Foreskin fibroblast (primary cell): ENCODE measurements at places on chromosomes 11 and 22.

GRCh38 chr11:19719960-19720359 lies 7.3 kb downstream of the NAV2 start:
- no peak for DNase-seq

DNA sequence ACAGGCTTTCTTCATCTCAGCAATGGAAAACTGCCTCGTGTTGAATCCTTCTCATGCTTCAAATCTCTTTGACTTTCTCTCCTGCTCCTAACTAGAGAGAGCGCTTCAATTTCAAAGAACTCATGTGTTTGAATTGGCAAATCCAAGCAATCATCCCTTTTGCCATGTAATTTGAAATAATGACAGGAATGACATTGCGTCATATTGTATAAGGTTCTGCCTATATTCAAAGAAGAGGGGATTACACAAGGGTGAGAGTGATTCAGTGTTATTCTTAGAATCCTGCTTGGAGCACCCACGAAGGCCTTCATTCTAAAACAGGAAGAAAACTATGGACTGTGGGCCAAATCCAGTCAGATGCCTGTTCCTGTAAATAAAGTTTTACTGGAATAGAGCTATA lies 720.6 kb downstream of the JRKL start:
- DNase-seq, result no peak

GRCh38 chr11:94781837-94782236 lies 13.7 kb downstream of the AMOTL1 start:
- DNase-seq, result no peak

DNA sequence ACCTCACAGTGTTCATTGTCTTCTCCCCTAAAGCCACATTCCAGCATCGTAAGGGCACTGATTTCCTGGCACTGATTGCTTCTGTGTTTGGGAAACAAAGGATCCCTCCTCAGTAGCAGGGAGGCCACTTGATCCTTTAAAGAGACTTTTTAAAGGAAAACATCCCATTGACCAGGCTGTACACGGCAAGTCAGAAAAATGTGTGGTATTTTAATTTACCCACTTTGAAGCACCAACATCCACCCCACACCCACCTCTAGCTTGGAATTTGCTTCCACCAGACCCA lies 364.9 kb downstream of the SHANK2 start:
- no peak for DNase-seq

DNA sequence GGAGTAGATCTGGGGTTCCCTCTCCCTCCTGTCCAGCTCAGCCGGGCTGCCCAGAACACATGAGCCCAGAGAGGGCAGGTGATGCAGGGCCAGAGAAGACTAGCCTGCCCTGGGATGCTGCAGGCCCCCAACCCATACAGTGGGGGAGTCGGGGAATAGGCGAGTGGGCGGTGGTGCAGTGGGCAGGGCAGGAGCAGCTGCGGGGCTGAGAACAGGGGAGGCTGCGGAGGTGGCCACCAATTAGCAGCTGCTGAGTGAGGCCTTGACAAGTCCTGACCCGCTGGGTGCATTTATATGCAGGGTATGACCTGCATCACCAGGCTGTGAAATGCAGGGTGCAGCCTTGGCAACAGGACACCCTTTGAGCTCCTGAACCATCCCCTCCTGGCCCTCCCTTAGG lies 43.1 kb downstream of the NFAM1 start:
- no peak for DNase-seq
